ENCODE measurements at places on chromosomes 11 and 22.

DNA sequence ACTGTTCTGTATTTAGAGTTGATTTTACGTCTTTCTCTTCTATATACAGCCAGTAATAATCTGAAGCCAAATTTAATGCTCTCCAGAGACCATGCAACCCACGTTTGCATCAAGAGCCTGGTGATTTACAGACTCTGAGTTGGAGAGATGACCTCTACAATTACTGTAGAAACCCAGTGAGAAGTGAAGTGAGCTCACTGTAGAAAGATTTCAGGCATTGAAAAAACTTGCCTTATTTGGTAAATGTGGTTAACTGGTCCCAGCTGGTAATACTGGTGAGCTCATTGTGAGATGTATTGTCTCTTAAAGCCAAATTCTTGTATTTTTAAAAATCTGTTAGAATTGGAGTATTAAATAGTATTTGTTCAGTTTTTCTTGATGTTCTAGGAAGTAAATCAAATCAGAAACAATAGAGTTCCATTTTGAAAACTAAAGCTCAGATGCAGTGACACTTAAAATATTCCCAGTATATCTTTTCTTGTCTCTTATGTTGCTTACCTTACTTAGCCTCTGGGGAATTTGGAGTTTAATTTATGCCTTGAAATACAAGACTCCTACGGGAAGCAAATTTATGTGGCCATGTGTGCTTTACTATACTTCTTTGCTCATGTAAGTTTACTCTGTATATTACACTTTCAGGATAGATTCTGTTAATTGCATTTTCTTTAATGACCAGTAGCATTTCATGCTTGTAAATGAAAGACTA lies 189.9 kb downstream of the ARHGAP42 start:
- DNase-seq, result no peak

- no peak for DNase-seq
These were observed 54.1 kb downstream of the MCAM start for GRCh38 chr11:119262668-119263351.

- DNase-seq, result no peak
These were observed 107.2 kb downstream of the SWAP70 start for GRCh38 chr11:9771071-9771511.

DNA sequence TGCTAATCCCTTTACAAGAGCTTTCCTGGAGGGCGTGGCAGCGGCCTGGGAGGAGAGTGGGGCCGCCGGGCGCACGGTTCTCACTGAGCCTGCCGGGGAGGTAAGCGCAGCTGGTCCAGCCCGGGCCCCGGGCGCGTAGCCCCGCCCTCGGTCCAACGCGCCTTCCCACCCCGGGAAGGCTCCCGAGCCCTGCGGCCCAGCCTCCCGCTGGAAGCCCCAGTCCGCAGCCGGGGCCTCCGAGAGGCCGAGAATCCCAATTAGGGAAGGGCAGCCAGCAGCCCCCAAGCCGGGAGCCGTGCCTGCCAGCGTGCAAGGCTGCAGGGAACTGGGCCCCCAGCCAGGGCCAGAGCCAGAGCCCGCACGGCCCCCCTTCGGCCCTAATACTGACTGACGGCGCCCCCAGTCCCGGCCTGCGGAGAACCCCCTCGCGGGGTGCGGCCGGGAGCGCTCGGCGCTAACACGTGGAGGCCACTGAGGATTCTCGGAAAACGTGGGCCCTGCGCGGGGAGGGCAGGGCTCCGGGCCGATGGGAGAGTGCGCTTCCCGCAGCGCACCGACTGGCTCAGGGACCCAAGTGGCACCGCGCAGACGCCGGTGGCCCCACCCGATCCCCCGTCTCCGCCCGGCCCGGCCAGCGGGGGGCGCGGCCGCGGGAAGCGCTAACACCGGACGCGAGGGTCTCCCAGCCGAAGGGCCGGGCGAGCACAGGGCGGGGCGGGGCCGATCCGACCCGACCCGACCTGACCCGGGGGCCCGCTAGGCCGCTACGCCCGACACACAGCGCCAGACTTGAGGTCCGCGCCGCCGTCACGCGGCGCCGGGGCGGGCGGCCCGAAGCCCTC lies 5.7 kb downstream of the ZFTA start:
- peak; percentile 72 for DNase-seq

DNA sequence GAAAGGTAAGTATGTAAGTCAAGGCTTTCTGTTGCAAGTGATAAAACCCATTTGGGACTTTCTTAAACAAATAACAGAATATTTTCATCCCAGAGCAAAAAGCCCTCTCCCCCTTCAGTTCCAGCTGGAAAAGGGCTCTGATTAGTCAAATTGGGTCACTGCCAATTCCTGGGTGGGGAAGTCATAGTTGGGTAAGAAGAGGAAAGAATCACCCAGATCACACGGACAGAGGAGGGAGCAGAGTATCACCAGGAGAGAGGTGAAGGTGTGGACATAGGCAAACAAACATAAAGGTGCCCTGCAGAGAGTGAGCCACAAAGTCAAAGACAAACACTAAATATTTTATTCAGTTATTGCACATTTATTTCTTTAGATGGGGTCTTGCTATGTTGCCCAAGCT lies 36.3 kb upstream of the SORL1 start:
- DNase-seq, result peak; percentile 52

DNA sequence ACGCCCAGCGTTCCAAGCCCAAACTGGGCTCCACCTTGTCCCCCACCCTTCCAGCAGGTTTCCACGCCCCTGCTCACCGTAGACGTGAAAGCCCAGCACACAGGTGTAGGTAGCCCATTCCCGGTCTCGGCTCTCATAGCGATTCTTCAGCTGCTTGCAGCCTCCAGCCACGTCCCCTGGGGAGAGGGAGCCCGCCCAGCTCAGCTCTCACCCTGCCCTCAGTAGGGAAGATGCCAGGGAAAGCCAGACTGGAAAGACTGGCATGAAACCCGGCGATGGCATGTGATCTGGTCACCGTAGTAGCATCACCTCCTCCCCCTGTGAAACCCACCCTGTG lies 1.4 kb upstream of the MTA2 start:
- peak; percentile 55 for DNase-seq

- DNase-seq, result no peak
These were observed 6.8 kb downstream of the GRAP2 start for GRCh38 chr22:39907605-39908097.

- no peak for DNase-seq
These were observed 38.1 kb upstream of the CTTN start for GRCh38 chr11:70360211-70360610.

- no peak for DNase-seq
These were observed 157.9 kb upstream of the CARD18 start for GRCh38 chr11:105297463-105297862.

DNA sequence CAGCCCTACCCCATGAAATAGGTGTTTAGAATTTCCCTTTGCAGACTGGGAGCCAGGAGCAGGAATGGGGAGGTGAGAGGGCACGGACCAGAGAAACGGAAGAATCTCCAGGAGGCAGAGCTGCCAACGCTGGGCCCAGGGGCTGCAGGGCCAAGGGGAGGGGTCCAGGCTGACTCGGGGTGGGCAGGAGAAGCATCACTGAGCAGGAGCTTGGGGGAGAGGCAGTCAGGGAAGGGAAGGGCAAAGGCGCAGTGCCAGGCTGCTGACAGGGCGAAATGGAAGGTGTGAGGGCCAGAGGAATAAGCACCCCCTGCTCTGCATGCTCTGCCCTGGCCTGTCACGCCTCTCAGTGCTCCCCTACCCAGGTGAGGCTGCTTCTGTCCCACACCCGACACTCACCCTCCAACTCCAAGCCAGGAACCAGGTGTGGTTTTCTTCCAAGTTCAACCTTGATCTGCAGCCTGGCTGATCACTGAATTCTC lies 14.5 kb downstream of the LRRC32 start:
- DNase-seq, result no peak

DNA sequence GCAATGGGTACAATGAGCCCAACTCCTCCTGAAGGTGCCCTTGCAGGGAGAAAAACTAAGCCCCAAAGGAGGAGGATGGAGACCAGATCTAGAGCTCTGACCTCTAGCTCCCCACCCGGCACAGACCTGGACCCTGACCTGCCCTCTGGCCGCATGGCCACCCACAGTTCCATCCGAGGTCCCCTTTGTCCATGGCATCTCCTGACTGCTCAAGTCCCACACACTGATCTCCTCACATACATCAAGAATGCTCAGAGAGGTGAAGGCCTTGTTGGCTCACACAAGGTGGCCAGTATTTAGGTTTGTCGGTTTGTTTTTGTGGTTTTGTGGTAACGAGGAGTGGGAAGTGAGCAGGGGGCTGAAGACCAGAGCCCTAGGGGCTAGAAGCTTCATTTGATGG lies 423.5 kb upstream of the B3GAT1 start:
- DNase-seq, result no peak

GRCh38 chr11:2846056-2846455 lies 39.5 kb downstream of the CDKN1C start:
- DNase-seq, result no peak

DNA sequence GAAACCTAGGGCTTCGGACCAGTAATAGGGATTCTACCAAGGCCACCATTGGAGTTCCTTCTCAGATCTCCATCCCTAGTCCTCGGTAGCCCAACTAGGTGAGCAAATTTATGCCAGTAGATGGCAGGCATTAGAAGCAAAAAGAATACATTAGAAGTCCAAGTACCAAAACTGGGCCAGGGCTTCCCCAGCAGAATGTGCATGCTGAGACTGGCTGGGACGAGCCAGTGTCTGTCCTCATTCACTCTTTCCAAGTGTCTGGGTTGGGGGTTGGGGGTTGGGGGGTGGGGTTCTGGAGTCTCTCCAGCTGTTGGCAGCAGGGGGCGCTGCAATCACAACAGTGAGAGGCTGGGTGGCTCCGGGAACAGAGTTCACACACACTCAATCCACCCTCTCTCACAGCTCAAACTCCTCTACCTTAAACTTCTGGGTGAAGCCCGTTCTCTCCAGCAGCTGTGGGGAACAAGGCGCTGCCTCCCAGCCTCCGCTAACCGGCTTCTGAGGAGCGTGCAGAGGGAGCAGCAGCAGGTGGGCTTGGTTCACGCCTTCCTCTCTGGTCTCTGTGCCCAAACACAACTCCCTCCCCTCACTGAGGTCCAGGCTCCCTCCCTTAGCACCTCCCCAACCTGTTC lies 57.5 kb downstream of the BTG4 start:
- DNase-seq, result no peak

- DNase-seq, result no peak
These were observed 115.9 kb downstream of the TBC1D22A start for GRCh38 chr22:46878191-46878948.

DNA sequence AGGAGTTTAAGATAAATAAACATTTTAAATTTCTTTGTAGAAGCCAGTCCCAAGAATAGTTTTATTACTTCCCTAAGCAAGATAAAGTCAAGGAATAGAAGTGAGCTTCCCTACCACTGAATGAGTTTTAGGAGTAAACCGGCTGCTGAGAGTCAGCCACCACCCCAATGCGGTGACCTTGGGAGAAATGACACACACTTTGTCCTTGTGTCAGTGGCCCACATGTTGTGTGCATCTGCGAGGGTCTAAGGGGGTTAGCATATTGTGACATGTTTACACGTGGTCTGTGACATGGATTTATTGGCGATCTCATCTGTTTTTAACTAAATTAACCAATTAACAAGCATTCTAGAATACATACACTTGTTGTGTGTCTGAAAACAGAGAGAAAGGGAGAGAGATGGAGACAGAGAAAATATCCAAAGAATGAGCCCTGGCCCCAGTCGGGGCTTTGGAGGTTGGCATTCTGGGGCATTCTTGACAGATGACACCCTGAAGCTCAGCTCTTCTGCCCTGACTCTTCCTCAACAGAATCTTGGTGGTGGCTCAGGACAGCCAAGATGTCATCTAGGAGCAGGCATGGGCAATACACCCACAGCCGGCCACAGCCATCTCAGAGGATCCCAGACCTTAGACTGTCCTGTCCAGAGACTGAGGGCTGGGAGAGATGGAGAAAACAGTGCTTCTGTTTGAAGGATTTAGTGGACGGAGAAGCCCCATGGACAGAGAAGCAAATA lies 29.7 kb upstream of the TMPRSS4 start:
- DNase-seq, result no peak

DNA sequence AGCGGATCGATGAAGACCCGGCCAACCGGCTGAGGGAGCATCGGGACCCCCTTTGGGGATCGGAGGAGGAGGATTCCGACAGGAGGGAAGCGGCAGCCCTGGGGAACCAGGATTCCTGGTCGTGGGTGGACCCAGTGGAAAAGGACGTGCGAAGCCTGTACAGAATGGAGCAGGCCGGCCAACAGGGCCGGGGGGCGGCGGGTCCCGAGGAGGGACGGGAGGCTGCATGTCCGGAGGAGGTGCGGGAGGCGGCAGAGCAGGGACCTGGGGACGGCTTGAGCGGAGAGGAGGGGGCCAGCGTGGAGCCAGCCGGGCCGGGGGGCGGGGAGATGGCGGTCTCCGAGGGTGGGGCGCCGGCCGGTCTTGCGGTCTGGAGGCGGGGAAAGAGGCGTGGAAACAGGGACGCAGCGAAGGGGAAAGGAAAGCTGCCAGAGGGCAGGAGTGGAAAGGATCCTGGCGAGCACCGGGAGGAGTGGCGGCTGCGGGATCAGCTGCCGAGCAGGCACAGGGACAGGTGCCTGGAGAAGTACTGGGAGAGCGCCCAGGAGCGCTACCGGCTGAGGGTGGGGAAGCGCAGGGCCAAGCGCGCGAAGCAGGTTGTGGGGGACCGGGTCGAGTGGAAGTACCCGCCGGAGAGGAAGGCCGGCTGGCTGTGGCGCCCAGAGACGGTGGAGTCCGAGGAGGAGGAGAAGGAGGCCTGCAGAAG lies at the start of gene ANO5:
TSS of gene ANO5 (plus strand) at position 444 of the 706 bp plus-strand sequence. CDS start 408 bp downstream, outside the sequence.
- DNase-seq, result peak; percentile 42

GRCh38 chr11:65958291-65958690 lies 3.2 kb upstream of the SART1 start:
- DNase-seq, result no peak

- DNase-seq, result no peak
These were observed 22.8 kb downstream of the TMEM184B start for GRCh38 chr22:38249803-38250642.

- DNase-seq, result no peak
These were observed 8.0 kb downstream of the MRTFA start for GRCh38 chr22:40628354-40629042.

DNA sequence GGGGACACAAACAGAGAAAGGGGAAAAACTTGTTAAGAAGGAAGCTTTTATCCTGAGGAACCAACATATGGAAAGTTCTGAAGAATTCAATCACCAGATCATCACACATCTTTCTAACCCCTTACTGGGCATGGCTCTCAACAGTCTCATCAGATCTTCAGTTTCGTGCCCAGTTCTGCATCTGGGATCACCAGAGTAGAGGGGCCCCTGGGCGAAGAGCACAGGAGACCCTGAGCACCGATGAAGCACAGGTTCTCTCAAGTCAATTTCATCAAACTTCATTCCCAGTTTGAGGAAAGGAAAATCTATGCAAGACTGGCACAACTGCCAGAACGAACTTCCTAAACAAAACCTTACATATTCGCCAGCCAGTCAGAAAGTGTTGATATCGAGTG lies 8.5 kb upstream of the PYGM start:
- no peak for DNase-seq

- no peak for DNase-seq
These were observed 15.8 kb downstream of the DGKZ start for GRCh38 chr11:46363031-46363407.

DNA sequence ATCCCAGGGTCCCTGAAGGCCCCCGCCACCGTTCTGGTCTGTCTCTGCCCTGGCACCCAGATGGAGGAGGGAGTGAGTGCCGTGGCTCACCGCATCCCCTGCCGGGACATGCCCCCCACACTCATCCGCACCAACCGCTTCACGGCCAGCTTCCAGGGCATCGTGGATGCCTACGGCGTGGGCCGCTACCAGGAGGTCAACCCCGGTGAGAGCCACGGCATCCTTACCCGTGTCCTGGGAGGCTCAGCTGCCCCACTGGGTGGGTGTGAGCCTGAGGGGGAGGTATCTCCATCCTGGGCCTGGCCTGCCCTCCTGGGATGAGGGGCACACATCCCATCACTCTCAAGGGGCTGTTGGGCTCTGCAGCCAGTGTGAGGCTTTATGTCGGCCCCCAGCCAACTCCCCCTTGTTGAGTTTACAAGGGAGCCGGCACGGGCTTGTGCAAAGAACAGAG lies 6.1 kb downstream of the TCIRG1 start:
- DNase-seq, result no peak

Measured in ovary (tissue), 10 donors.